ENCODE measurements at places on chromosomes 11 and 22.

GRCh38 chr11:42502151-42502550 is 809.6 kb upstream of the API5 start:
- DNase-seq = no peak

GRCh38 chr22:33923660-33924246 is 3.5 kb upstream of the LARGE1 start:
- DNase-seq = peak; percentile 27

DNA sequence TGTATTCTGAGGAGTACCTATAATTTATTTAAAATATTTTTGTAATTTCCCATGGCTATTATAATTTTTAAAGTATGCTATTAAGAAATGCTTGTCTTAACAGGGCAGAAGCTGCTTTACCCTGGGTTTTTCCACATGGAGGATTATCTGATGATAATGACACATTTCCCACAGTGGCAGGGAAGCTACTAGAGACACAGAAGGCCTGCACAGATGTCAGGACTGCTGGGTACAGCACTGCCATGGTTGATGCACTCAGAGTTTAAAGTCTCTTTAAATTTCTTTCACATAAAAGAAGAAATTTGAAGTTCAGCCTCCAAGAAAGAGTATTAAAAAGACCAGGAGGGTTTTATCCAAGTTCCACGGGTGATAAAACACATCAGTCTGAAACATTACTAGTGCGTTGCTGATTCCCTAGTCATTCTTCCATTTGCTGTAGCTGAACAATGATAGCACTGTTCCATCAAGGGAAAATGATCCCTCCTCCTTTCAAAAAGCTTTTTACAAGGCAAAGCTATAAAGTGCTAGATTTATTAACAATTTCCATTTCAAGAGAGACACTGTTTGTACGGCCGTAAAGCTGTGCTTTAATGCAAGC is 363.0 kb downstream of the CNTN5 start:
- no peak for DNase-seq

- DNase-seq = no peak
Observed at GRCh38 chr11:116865696-116866095, 28.3 kb upstream of the APOA1 start.

GRCh38 chr11:66866511-66866986 is 9.7 kb downstream of the LRFN4 start:
- no peak for DNase-seq

- DNase-seq = no peak
Observed at GRCh38 chr11:116901211-116901610, 63.8 kb upstream of the APOA1 start.

GRCh38 chr11:14054116-14055107 is 91.9 kb downstream of the SPON1 start:
- no peak for DNase-seq

All from activated CD4-positive, alpha-beta T cell treated with anti-CD3 and anti-CD28 coated beads, Interleukin-2, amount 10 ng/mL, durations not matched to agents 7 days and 5 days (primary cell).